ENCODE measurements at places on chromosomes 7 and 10.

- no peak for DNase-seq
These were observed 595 bp upstream of the SUN1 start for GRCh38 chr7:831596-832166.

DNA sequence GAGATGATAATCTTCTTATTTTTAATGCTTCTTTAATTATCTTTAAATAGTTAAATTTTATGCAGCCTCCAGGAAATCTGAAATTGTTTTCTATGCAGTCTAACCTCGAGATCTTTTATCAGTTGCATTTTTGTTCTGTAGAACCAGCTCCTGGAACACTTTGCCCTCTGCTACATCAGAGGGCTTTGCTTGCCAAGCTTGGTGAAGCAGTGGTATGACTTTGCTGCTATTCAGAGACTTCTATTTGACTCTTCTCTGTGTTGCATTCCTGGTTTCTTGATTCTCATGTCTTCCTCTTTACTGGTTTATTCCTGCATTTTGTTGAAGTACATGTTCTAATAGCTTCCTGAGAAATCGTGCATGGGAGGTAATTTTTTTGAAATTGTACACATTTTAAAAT is 163.7 kb upstream of the TMEM229A start:
- DNase-seq, result no peak

DNA sequence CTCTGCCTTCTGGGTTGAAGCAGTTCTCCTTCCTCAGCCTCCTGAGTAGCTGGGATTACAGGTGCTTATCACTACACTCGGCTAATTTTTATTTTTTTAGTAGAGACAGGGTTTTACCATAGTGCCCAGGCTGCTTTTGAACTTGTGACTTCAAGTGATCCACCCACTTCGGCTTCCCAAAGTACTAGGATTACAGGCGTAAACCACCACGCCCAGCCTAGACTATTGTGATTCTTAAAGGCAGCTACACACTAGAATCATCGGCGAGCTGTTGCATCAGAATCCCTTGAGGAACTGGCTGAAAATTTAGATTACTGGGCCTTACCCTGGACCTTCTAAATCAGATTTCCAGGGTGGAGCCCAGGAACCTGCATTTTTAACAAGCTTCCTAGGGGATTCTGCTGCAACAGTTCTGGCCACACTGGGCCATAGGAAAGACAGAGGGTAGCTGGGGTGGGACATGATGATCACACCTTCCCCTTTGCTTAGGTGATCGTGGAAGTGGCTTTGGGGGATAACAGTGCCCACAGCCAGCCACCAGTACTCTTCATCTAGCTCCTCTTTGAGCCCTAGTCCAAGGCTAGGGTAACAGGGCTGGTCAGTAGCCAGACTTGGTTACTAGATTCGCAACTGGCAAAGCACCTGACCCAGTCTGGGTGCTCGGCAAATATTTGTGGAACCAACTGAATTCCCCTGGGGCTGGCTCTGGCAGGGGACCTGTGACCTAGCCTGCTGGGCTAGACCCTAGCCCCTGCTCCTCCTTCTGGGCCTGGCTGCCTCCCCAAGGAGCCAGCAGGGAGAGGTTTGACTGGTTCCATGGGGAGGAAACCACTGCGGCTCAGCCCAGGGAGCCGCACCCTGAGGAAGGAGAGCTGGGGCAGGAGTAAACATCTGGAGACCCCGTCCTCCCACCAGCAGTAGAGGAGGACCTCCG is 67.1 kb upstream of the DUSP5 start:
- no peak for DNase-seq

- no peak for DNase-seq
These were observed 198.4 kb downstream of the CALN1 start for GRCh38 chr7:72213769-72214168.

DNA sequence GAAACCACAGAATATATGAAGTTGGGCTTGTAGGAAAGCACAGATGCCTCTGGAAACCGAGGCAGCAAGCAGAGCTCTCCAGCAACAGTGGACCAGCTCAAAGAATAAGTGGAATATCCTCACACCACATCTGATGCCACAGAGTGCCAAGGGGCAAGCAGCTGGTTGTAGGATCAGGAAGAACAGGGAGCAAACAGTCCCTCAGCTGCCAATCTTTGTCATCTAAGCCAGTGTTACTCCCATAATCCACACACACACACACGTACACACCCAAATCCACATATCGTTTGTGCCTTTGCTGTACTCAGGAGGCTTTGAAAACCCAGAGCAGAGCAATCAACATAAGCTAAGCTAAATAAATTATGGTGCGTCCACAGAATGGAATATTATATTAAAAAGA is 20.7 kb upstream of the SEC24C start:
- DNase-seq, result no peak

DNA sequence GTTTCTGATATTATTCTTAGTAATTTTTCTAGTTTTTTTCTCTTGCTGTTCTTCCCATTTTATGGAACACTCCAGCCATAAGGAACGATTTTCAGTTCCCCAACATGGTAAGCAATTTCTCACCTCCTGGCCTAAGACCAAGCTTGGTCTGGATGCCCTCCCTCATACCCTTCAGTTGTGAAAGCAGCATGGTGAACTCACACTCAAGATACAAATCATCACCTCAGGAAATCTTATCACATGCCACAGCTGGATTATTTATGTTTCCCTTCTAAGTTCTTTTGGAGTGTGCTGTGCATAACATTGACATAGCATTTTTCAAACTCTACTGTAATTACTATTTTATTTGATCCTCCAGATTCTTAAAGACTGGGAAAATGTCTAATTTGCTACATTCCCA is 216.6 kb downstream of the AGMO start:
- no peak for DNase-seq

DNA sequence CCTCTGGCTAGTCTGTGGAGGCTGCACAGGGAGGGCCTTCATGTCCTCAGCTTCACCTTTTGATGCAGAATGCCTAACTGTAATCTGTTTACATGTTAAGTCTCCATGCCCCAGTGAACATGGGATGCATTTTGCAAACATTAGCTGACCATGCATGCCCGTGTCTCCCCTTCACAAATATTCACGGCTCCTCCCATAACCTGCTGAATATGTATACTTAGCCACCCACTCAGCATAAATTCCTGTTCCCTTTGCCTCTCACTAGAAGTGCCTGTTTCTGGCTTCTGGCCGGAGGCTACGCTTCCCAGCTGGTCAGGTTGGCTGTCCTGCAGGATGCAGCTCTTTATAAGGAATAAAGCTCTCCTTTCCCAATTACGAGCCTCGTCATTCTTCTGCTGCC is 552.7 kb downstream of the DNAJB6 start:
- DNase-seq, result no peak

DNA sequence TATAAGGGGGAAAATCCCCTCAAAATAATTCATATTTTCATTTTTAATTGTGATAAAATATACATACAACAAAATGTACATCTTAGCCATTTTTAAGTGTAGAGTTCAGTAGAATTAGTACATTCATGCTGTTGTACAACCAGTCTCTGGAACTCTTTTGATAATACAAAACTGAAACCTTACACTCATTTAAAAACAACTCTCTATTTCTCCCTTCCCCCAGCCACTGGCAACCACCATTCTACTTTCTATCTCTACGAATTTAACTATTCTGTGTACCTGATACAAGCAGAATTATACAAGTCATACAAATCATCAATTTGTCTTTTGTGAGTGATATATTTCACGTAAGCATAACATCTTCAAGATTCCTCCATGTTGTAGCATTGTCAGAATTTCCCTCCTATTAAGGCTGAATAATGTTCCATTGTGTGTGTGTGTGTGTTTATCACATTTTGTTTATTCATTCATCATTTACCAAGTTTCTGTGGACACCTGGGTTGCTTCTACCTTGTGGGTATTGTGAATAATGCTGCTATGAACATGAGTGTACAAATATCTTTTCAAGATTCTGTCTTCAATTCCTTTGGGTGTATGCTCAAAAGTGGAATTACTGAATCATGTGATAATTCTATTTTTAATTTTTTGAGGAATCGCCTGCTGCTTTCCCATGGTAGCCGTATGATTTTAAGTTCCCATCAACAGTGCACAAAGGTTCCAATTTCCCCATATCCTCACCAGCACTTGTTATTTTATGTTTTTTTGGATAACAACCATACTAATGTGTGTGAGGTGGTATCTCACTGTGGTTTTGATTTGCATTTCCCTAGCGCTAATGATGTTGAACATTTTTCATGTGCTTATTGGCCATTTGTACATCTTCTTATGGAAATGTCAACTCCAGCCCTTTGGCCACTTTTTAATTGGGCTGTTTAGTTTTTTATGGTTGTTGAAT is 4.7 kb upstream of the EBLN1 start:
- no peak for DNase-seq

- DNase-seq, result no peak
These were observed 13.6 kb downstream of the UNCX start for GRCh38 chr7:1246160-1246870.

DNA sequence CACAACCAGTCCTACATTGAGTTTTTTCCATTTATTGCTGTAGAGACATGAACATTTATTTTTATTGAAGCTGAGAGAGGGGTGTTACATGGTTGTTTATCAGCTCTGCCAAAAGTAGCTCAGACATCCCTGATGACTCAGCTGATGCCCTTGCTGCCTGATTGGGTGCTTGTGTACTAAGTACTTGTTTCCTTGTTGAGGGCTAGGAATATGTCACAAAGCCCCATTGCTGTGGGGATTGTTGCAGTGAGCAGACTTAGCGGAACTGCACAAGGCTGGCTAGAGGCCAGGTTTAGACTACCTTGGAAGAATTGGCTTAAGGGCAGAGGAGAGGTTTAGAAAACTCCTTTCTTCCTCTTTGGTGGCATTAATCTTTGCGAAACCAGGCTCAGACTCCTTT is 110.6 kb downstream of the AUTS2 start:
- no peak for DNase-seq

- DNase-seq, result peak; percentile 85
These were observed 38.5 kb upstream of the MKRN1 start for GRCh38 chr7:140517546-140518369.

Data from DMS 273 treated with DMSO at 0.1 percent for 48 hours (cell line).